ENCODE measurements at places on chromosomes 4 and X. TPM values are rescaled to one million over a fixed set of nuclear protein-coding genes. Genes with fewer than 3 reads are reported as not detected.

The TAF7L gene
- 0.82 TPM for total RNA-seq

The ARFIP1 gene
- 36.6 TPM for total RNA-seq

The PPBP gene
- 2.9 TPM for total RNA-seq

The AVPR2 gene
- 1.7 TPM for total RNA-seq

DNA sequence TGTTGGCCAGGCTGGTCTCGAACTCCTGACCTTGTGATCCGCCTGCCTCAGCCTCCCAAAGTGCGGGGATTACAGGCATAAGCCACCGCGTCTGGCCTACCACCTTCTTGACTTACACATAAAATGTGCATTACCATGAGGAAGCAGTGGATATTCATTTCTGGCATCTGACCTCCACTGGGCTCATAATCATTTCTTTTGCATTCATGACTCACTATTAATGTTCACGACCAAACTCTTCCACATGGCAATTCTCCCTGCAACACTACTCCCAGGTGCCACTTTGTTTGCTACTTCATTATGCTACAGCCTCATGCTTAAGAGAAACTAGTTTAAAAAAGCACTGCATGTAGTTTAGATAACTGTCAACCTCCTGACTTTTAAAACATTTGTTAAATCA lies 22.7 kb downstream of the RASGEF1B start:
- DNase-seq, result no peak

GRCh38 chr4:52625216-52625615 lies 33.9 kb downstream of the USP46 start:
- no peak for DNase-seq

GRCh38 chrX:49876750-49877149 lies 2.5 kb upstream of the USP27X start:
- peak; percentile 55 for DNase-seq

DNA sequence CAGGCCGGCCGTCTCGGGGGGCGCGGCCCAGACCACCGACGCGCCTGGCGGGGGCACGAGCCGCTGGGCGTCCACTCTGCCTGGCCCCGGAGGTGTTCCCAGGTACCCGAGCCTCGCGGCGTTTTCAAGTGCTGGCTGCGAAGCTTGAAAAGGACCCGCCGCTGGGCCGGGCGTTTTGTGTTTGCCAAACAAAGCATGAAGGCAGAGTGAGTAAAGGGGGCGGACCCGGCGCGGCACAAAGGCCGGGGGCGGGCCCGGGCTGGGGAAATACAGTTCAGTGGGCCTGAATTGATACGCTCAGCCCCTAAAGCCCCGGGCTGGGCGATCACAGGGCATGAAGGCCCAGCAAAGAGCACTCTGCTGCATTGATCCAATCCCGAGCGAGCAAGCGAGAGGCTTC lies 65.4 kb downstream of the SOX3 start:
- peak; percentile 25 for DNase-seq

- DNase-seq, result no peak
These were observed 1.5 kb upstream of the ARHGAP4 start for GRCh38 chrX:153927672-153927921.

DNA sequence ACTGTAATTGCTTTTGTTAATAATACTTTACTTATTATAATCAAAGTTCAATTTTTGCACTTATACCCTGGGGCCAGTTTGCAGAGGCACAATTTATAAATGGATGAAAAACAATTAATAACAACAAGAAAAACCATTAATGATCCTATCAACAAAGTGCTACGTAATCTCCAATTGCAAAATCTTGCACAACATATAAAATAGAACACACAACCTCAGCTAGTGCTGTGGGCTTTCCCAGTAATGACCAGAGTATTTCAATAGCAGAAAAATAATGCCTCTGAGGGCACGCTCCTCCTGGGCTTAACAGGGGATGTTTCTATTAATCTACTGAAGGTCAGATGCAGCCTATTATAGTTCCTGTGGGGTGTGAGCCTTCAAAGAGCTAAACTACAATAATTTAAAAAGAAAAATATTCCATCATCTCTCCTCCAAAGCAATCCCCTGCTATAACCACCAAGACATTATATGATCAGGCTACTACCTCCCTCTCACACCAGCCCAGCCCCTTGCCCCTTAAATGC lies 508.5 kb upstream of the SLIT2 start:
- no peak for DNase-seq

- DNase-seq, result no peak
These were observed 595 bp upstream of the NAP1L2 start for GRCh38 chrX:73215246-73215645.

DNA sequence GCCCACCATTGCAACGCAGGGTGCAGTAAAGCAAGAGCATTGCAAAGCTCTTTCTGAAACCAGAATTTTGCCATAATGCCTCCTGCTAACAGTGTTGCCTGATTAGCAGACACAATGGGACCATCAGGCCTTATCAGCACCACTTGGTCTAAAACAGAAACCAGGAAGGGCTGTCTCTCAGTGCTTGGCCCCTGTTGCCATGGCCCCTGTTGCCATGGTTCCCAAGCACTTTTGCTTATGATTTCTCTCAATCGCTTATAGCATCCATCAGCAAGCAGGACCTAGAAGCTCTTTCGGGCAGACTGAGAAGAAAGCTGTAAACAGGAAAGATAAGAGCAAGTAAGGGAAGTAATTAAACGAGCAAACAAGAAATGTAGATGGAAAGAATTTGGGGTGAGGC lies 36.8 kb downstream of the RTL5 start:
- DNase-seq, result peak; percentile 25

DNA sequence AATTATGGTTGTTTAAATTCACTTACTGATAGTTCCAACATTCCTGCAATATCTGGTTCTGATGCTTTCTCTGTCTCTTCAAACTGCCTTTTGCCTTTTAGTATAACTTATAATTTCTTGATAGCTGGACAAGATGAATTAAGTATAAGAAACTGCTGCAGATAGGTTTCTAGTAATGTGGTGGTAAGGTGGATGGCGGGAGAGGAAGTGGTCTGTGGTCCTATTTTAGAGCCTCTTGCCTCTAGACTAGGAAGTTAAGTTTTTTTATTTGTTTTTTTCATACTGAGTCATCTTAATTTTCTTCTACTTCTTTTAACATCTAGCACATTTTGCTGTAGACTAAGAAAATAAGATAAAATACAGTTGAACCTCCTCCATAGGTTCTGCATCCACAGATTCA lies 310.0 kb downstream of the SLITRK2 start:
- DNase-seq, result no peak

DNA sequence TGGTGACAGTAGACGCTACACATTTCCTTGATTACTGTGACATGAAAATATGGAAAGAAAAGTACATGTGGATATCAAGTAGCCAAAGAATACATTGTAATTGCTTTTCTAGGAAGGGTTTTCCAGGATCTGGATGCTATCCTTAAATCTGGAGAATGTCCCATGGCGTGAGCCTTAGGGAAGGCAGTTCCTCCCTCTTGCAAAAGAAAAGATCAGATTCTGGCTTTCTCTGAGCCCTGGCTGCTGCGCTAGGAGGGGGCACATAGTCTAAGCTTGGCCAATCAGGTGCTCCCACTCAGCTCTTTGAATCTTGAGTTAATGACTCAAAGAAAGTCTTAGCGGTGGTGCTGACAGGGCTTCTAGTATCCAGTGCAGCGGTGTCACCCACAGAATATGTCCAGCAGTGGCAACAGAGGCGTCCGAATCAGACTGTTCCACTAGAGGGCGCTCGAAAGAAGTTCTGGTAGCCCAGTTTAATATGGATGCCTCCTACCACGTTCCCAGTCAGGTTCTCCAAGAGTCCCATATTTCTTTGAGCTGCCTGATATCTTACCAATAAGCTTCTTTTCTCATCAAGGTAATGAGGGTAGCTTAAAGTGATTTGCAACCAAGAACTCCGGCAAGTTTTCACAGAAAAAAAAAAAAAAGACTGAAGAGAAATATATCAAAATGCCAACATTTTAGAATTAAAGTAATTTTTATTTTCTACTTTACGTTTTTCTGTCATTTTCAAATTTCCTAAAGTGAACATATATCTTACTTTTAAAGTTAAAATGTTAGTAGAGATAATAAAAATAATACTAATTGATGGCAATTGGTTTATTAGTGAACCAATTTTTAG lies 213.4 kb upstream of the S100G start:
- peak; percentile 67 for DNase-seq

DNA sequence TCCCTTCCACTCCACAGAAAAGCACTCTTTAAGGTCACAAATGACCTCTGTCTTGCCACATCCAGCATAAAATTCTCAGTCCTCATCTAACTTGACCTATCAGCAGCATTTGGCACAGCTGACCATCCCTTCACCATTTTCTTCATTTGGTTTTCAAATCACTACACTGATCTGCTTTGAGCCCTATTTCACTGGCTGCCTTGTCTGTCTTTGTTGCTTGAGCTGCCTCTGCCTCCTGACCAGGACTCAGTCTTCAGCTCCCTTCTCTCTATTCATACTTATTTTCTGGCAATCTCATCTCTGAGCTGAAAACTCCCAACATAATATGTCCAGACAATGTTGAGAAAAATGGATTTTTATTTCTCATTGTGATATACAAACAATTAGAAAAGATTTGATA lies 27.7 kb upstream of the PDE5A start:
- DNase-seq, result no peak

DNA sequence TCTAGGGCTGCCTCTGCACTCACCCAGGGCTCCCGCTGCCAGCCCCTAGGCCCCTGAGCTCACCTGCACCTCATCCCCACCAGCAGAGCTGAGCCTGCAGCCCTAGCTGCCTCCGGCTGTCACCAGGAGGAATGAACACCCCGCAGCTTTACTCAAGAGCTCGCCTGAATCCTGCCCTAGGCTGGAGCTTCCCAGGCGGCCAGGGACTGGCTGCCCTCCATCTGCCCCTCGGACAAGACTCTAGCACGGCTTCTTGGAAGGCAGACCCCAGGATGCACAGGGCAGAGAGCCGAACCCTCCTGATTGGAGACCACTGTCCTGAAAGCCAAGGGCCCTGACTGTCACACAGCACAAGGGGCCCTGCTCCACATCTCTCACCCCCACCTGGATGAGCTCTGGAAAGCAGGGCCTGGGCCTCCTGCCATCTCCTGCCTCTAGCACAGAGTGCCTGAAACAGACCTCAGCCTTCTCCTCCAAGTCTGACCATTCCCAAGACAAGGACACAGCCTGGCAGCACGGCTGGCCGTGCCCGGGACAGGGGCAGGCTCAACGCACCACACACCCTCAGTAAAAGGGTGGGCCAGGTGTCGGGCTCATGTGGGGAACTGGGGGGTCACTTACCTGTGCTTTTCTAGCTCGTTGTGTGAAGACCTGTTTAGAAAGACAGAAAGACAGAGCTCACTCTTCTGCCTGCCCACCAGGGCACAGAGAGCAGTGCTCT lies 4.4 kb downstream of the MXD4 start:
- no peak for DNase-seq

GRCh38 chrX:143094417-143095023 lies 68.8 kb downstream of the SPANXN4 start:
- DNase-seq, result no peak

DNA sequence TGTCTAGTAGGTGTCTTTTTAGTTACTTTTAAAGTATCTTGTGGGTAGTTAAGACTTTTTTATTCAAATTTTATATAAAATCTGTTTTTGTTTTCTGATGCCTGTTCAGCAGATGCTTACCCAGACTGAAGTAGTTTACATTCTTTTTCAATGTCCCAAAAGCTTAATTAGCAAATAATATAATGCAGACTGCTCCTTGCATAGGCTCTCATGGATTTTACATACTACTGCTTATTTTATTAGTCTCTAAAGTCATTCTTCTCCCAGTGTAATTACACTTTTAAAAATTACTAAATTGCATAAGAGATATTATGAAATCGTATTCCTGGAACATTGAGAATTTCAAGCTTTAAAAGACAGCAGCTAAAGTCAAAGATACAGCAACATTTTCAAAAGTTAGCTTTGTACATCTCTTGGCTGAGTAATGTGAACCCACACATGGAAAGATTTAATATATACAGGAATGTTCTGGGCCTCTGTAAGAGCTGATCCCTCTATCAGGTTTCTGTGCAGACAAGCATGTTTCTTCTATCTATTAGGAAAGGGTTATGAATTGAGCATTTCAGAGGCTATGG lies 148.4 kb upstream of the SPRY1 start:
- no peak for DNase-seq

DNA sequence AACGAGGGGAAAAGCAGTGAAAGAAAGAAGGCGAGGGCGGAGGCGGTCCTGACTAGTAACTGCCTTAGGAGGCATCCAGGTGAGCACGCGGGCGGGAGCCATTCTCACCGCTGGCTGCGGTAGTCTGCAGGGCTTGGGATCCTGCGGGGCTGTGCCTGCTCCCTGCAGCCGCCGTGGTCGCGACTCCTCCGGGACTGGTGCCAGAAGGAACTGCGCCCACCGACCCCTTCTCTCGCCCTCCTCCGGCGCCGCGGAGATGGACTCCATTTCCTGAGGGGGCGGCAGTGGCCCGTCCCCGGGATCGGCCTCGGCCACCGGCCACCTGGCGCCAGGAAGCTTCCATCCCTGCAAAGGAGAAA lies 543 bp downstream of the NFXL1 start:
- peak; percentile 58 for DNase-seq

DNA sequence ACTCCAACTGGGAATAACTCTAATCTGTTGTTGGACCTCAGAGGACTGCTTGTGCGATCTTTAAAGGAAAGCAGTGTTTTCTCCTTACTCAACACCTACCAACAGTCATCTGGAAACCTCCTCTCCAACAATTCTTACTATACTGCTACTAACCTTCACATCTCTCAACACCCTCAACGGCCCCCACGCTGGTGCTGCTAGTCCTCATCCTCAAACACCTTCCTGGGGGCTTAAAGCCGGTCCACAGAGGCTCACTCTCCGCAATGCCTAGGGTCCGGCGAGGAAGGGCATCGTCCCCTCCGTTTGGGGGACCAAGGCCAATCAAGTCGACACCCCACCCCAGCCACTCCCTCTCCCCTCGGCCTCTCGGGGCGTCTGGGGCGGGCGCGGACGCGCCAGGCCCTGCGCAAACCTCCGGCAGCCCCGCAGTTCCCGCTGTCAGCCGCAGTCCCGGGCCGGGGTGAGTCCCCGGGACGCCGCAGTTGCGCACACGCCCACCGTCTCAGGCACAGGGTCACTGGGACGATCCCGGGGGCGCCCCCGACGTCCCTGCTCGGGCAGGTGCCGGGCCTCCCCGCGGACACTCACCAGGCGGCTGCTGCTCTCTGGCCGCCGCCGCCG lies 418 bp downstream of the TAB3 start:
- DNase-seq, result peak; percentile 26

DNA sequence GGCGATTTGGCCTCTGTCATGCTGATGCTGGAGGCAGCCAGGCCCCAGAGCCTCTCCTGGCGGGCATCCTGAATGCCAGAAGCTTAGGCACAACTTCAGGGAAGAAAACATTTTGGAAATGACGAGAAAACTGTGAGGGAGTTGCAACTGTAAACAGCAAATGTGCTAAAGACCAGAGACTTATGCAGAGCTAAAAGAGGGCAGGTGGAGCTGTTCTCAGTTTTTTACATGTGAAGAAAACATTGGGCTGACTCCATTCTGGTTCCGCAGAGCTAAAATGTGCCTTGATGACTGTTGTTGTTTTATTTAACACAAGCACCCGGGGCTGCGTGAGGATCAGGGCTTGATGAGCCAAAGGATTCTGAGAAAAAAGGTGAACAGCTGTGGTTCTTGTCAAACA lies 10.8 kb upstream of the ARX start:
- no peak for DNase-seq

- no peak for DNase-seq
These were observed 285.0 kb downstream of the SHOX start for GRCh38 chrX:915427-916229.

Measured in tongue (tissue), 3 donors.